Tongue (tissue), 3 donors: ENCODE measurements at places on chromosomes 6 and 20.

GRCh38 chr6:102204351-102204750 lies 810.8 kb downstream of the GRIK2 start:
- DNase-seq = no peak

GRCh38 chr20:43832096-43832816 lies 82.4 kb upstream of the TOX2 start:
- DNase-seq = no peak

DNA sequence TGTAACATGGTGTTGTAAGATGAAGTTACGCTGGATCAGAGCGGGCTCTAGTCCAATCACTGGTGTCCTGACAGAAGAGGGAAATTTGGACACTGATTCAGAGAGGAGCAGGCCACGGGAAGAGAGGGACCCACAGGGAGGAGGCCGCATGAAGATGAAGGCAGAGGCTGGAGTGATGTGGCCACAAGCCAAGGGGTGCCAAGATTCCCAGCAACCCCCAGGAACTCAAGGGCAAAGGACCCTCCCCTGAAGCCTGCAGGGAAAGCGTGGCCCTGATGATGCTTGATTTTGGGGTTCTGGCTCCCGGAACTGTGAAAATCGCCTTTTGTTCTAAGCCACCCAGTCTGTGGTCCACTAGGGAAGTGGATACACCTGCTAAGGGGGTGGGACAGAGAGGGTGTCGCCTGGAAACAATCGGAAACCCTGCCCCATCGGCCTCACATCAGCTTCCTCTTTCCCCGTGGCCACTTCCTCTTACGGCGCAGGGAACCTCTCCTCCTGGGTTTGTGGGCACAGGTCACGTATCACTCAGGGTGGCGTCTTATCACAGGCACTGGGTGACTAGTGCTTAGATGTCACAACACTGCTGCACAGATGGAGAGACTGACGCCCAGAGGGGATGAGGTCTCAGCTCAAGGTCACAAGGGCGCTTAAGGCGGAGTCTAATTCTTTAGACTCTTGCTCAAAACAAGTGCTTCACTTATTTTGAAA lies 58.0 kb downstream of the SULF2 start:
- DNase-seq = no peak

DNA sequence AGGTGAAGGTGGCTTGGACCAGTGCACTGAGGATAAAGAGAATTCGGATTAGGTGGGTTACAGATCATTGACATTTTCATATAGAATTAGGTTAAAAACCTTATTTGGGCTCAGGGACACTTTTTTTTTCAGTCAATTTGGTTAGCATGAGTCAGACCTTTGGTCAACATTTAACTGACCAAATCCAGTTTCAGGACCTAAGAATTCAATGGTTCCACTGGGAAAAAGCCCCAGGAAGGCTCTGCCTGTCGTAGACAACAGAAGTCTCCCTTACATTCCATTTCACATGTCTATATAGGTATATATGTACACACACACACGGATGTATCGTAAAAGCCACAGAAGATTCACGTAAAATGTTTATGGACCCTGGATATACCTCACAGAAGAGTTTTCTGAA lies 184.2 kb upstream of the RREB1 start:
- DNase-seq = no peak

GRCh38 chr6:81876971-81877370 lies 124.5 kb upstream of the TENT5A start:
- no peak for DNase-seq
